Small intestine (tissue), 16 donors: ENCODE measurements at places on chromosomes 3 and 15. TPM values are rescaled to one million over a fixed set of nuclear protein-coding genes. Genes with fewer than 3 reads are reported as not detected.

ACTC1 gene
- polyA plus RNA-seq = 0.27 TPM

MIX23 gene
- polyA plus RNA-seq = 53.0 TPM

LRRN1 gene
- 0.27 TPM for polyA plus RNA-seq

EAF2 gene
- polyA plus RNA-seq = 4.9 TPM

ARL13B gene
- polyA plus RNA-seq = 4.0 TPM

CFAP100 gene
- not detected for polyA plus RNA-seq

PLIN1 gene
- 0.44 TPM for polyA plus RNA-seq

SLTM gene
- polyA plus RNA-seq = 57.0 TPM

CLDN18 gene
- 0.19 TPM for polyA plus RNA-seq

KBTBD8 gene
- polyA plus RNA-seq = 1.8 TPM

THSD4 gene
- polyA plus RNA-seq = 3.6 TPM

GOLGA6A gene
- polyA plus RNA-seq = not detected

GOLGA6L4 gene
- 1.1 TPM for polyA plus RNA-seq

LHFPL4 gene
- 0.25 TPM for polyA plus RNA-seq

KBTBD12 gene
- polyA plus RNA-seq = 0.80 TPM

HAPLN3 gene
- polyA plus RNA-seq = 1.5 TPM

DLEC1 gene
- 1.5 TPM for polyA plus RNA-seq

GCHFR gene
- polyA plus RNA-seq = 145 TPM

KLHL40 gene
- 0.01 TPM for polyA plus RNA-seq

RBSN gene
- 8.7 TPM for polyA plus RNA-seq
